Mesangial cell (primary cell): ENCODE measurements at places on chromosomes 1 and 21. TPM values are rescaled to one million over a fixed set of nuclear protein-coding genes. Genes with fewer than 3 reads are reported as not detected.

Gene YOD1
- total RNA-seq = 4.1 and 4.6 TPM in 2 replicates

Gene WNT4
- under 0.01 and 3.3 TPM in 2 replicates for total RNA-seq

Gene CRYBG2
- total RNA-seq = 0.16 and 0.25 TPM in 2 replicates

Gene CDA
- 3.0 and 4.4 TPM in 2 replicates for total RNA-seq

Gene CXADR
- total RNA-seq = 5.9 and 17.4 TPM in 2 replicates

Gene TFF3
- total RNA-seq = 1.1 and 1.4 TPM in 2 replicates
